Activated T-helper 1 cell treated with Interleukin-2 at 50 U/mL for 16 hours (primary cell): ENCODE measurements at places on chromosomes 2 and 18.

- DNase-seq = no peak
Measured at GRCh38 chr18:6917072-6917471, 187.6 kb downstream of the ARHGAP28 start.

DNA sequence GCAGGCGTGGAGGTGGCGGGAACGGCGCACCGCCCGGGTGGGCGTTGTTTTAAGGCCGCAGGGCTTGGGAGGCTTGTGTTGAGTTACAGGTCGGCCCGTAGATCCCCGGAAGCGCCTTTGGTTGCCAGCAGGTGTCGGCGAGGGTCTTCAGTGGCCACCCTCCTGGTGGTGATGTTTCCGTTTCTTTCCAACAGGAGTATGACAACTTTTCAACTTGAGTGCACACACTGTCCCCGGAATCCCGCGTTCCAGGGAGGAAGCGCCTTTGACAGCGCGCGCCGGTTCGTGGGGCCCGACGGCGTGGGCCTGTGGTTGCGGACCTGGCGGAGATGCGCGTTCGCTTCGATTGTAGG lies 1.0 kb upstream of the HDAC4 start:
- DNase-seq = no peak

DNA sequence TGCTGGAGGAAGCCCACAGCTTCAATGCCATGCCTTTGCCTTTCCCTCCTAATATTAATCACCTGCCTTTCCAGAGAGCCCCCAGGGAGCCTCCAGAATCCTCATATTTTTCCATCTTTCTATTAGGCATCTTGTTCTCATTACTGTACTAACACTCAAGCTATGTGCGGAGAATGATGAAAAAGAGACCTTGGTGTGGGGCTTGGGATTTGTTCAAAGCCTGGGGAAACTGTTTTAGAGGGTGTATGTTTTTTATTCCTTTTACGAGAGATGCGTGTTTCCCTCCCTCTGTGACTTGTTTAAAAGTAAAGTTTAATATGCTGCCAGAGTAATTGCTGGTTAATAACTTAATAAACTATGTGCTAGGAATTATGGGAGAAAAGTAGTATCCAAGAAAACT lies 102.4 kb upstream of the ZFP36L2 start:
- no peak for DNase-seq

- DNase-seq = no peak
Measured at GRCh38 chr2:196453613-196454047, 185.9 kb upstream of the CCDC150 start.

DNA sequence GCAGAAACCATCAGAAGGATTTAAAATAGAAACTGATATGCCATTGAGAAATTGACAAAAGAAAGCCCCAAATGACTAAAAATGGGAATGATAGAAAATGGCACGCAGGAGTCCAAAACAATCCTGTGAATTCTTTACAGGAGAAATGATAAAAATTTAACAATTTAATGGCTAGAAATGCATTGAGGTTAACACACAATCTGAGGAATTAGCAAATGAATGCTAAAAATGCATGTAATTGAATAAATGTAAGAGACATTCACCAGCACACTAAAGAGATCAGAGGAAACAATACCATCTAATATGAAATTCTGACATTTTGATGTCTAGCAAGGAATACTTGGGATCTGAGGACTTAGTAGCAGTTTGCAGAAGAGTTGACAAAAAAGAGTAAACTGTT lies 37.0 kb downstream of the MARCHF4 start:
- no peak for DNase-seq

DNA sequence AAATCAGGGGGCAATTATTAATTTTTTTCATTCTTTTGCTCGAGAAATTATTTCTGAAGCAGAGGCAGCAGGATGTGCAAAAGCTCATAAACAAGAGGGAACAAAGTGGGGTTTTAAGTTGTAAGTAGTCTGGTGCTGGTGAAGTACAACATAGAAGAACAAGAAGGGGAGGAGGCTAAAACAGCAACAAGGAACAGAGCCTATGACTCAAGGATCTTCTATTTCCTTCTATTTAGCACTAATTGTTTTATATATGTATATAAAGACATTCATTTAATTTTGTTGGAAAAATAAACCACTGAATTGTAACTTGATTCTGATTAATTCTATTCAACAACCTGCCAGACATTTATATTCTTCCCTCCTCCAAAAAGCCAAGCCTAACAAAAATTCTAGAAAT lies 35.0 kb downstream of the YES1 start:
- no peak for DNase-seq

DNA sequence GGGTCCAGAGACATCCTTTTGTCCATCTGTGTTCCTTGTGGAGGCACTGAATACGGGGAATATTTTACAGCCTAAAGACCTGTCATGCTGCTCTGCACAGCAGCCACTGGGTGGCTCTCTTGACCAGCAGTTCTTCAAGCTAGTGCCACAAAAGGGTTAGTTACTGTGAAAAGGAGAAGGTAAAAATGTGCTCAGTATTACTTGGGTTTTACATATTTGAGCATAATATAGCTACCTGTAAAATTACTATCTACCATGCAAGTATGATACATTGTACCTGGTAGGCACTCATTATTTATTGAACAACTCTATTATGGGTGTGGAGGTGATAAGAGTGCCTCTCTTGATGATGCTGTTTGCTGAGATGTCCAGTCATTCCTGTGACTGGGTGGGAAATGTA lies 23.6 kb downstream of the FZD5 start:
- DNase-seq = no peak

DNA sequence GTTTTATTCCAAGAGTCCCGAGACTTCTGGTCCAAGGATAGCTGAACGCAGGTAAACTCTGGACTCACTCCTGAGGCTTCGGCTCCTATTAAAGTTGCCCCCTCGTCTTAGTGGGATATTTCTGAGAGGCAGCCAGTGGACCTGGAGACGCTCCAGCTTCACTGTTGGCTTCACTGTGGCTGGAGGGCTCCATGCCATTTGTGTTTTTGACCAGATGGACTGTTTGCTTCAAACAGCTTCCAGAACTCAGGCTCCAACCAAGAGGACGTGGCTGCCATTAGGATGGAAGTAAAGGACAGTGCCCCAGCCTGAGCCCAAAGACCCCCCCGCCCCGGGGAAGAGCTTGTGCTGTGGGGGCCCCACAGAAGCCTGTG lies 94.4 kb upstream of the LDAH start:
- no peak for DNase-seq

- DNase-seq = no peak
Measured at GRCh38 chr18:13126966-13127598, 91.5 kb upstream of the LDLRAD4 start.

DNA sequence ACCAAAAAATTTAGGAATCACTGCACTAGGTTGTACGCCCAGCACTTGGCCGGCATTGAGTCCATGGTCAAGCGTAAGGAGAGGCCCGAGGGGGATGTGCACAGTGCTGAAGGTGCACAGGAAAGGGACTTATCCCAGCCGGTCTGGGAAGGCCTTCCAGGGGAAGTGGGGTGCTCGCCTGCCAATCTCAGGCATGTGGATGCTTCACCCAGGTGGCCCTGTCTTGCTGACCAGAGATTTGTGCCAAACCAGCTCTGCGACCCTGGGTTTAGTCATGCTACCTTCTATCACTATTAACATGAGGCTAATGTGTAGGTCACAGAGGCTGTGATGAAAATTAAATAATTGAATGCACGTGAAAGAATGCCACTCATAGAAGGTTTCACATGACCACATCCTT lies 1.7 kb upstream of the ITM2C start:
- no peak for DNase-seq

DNA sequence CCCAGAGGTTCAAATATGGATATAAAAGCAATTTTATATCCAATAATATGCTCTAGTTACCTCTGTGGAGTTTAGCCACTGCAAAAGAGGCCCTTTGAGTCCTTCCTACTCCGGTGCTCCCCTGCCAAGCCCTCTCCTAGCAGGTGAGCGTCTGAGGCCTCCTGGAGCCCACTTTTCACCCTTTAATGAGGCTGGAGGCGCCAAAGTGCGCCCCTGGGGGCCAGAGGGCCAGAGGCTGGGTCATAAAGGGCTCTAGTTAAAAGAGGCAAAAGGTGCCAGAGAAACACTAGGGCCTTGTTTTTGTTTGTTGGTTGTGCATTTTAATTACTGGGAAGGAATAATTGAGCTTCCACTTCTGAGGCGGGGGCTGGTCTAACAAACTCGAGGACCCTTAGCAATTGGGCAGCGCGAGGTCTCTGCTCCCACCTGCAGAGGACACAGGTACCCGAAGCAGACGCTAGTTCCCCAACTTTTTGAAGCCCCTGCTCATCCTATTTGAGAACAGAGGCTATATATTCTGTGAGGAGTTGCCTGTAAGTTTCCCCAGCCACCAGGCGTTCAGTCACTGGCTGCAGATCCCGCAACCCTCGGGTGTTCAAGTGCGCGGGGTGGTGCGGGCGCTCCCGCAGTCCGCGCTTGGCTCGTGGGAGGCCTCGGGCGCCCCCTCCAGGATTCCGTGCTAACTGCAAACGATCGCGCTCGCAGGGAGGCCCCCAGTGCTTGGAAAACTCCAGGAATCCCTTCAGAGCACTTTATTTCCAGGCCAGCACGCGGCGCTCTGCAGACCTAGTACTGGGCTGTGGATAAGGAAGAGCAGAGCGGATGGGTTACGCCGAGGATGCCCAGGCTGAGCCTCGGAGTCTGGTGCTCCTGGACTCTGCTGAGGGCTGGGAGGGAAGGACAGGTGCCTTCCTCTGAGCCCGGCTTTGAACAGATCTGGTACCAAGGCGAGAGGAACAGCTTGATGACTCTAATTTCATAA lies 14.1 kb downstream of the MSGN1 start:
- no peak for DNase-seq

- DNase-seq = no peak
Measured at GRCh38 chr2:241866790-241867645, 2.5 kb upstream of the RTP5 start.

- no peak for DNase-seq
Measured at GRCh38 chr18:25805323-25805722, 285.1 kb downstream of the SS18 start.

DNA sequence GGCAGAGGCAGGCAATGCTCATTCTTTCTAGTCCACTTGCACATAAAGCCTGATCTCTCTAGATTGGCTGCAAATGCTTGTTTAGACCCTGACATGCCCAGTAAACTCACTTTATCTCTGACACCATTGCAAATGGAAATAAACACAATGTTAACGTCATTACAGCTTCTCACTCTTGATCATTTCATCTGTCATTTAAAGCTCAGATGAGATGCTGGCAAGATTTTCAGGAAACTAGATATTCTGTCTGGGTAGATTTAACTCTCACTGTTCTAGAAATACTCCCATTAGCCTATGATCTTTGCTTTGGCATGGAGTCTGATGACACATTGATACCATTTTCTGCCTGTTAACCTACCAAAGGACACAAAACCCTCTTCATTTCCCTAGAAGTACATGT lies 320.7 kb upstream of the HNRNPA3 start:
- DNase-seq = no peak

DNA sequence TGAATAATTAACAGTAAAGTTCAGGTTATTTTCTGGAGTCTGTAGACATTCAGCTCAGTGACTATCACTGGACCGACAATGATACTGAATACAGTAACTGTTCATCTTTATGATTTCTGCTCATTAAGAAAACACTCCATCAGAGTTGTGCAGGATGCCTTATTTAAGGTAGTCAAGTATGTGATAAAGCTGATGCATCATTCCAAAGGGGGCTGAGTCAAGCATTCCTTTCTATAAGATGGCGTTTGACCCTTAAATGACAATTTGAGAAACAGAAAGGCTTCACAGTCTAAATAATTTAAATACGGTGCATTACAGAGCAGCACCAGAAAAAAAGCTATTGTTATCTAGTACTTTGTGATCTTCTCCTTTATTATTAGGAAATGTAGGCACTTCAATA lies 131.1 kb downstream of the CDH2 start:
- DNase-seq = no peak

DNA sequence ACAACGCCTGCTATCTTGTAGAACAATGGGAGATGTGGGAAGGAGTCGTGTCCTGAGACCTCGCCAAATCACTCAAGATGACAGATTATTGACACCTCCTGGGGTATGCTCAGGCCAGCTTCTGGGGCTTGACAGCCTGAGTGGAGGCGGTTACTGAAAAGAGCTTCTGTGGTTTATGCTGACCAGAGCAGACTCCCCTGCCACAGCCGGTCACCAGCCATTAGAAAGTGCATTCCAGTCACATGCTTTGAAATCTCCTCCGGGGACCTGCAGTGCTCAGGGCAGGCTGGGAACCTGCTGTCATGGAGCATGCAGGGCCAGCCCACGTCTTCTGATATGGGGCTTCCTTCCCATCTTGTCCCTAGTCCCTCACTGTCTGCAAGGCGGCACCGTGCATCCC lies 215.9 kb downstream of the SEPTIN10 start:
- no peak for DNase-seq

DNA sequence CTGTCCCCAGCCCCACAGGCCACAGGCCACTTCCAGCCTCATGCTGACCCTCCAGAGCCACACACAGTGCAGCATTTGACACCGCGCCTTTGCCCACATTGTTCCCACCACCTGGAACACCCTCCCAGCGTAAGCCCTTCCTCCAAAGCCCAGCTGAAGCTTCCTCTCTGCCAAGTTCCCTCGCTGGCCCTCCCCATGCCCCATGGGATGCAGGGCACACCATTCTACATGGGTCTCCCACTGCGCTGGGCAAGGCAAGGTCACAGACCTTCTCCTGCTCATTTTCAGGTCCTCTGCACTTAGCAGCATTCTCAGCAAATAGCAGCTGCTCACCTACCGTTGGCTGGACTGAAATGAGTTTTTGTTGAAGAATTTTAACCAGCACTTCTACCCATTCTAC lies 455.5 kb downstream of the EIPR1 start:
- no peak for DNase-seq

DNA sequence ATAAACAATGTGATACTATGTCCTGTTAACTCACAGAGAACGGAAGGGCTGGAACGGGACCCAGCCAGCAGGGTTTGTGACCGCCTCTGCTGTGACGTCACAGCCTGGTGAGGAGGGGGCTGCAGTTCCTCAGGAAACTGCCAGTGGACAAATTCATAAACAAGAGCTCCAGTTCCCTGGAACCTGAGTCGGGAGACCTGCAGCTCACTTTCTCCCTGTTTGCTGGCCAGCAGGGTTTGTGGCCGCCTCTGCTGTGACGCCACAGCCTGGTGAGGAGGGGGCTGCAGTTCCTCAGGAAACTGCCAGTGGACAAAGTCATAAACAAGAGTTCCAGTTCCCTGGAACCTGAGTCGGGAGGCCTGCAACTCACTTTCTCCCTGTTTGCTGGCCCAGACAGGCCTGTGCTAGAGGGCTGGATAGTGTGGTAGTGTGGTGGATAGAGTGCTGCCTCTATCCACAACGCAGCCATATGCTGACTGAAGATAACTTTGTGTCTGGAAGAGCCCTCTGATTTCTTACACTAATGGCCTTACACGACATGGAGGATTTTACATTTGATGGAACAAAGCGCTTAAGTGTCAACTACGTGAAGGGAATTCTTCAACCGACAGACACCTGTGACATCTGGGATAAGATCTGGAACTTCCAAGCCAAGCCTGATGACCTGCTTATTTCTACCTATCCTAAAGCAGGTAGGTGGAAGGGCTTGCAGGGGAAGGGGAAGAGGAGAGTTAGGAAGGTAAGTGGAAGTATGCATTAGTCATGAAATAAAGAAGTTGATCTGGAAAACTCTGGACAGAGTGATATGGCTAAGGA lies at the start of gene SULT1C4:
SULT1C4 (plus strand) TSS at position 140 of the 816 bp plus-strand sequence; CDS start at position 524, 384 bp downstream.
- no peak for DNase-seq

GRCh38 chr18:22026889-22027288 lies 142.5 kb upstream of the GATA6 start:
- no peak for DNase-seq
